NCI-H1436 treated with DMSO at 0.1 percent for 48 hours (cell line): ENCODE measurements at places on chromosomes 2 and 18.

- no peak for DNase-seq
These were observed 304.0 kb downstream of the LPIN1 start for GRCh38 chr2:12050396-12050795.

- DNase-seq: no peak
These were observed 391.0 kb downstream of the SOX11 start for GRCh38 chr2:6083136-6083535.

DNA sequence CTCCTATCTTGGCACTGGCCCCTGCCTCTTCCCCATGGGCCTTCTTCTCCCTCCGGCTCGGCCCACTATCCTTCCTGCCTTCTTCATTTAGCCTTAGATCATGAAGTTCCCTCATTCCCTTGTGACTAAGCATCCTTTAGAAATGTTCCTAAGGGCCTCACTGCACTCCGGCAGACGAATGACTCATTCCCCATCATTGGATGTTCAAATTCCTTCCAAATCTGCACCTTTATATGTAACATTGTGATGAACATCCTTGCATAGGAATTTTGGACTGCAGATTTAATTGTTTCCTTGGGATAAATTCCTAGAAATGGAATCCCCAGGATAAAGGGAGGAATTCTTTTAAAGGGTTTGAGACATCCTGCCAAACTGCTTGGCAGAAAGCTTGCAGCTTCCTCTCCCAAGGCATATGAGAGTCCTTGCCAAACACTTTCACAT, 19.0 kb downstream of the CRACDL start:
- no peak for DNase-seq

- no peak for DNase-seq
These were observed 192.0 kb downstream of the SLC8A1 start for GRCh38 chr2:40259900-40260299.
